Muscle of arm (tissue), 14 donors: ENCODE measurements at places on chromosomes 6 and 20.
A peak's percentile ranks its signal among the peaks of the same experiment; 100 is the strongest.

- no peak for DNase-seq
Measured at GRCh38 chr6:126914172-126914571, 204.3 kb upstream of the RSPO3 start.

- no peak for DNase-seq
Measured at GRCh38 chr20:6525447-6526303, 241.8 kb upstream of the BMP2 start.

- peak; percentile 46 for DNase-seq
Measured at GRCh38 chr6:150735341-150735851, 130.1 kb upstream of the MTHFD1L start.

- DNase-seq, result no peak
Measured at GRCh38 chr6:22036275-22036674, 260.6 kb downstream of the PRL start.

- no peak for DNase-seq
Measured at GRCh38 chr20:48329031-48329615, 498.7 kb downstream of the PREX1 start.

- no peak for DNase-seq
Measured at GRCh38 chr20:33977535-33977934, 16.2 kb upstream of the RALY start.

GRCh38 chr20:54292185-54292584 lies 84.3 kb downstream of the PFDN4 start:
- DNase-seq, result no peak

GRCh38 chr20:57779401-57780003 lies 69.7 kb upstream of the PMEPA1 start:
- DNase-seq, result no peak

DNA sequence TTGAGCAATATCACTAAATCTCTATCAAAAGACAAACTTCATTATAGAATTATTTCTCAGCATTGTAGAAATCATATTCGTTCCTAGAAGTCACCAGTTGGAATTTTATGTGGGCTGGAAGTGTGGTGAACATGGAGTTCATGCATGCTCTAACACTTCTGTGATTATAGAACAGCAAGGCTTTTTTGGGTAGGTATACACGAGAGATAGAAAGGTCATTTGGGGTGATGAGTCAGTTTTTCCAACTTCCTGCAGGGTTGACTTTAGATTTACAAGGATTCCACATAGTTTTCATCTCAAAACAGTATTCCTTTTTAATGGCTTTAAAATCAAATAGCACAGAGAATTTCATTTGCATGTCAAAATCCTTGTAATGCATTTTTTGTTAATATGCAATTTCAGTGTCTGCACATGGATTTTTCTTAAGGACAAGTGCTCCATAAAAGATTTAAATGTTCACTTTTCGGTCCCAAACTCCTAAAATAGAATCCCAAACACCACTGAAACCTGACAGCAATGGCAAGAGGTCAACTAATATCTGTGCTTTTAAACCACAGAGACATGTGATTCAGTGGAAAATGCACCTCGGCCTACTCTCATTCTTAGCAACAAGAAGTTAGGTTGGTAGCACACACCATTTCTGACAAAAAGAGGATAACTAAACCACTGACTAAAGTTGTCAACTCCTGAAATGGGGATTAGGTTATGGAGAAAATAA lies 211.0 kb downstream of the MOXD1 start:
- DNase-seq, result no peak

DNA sequence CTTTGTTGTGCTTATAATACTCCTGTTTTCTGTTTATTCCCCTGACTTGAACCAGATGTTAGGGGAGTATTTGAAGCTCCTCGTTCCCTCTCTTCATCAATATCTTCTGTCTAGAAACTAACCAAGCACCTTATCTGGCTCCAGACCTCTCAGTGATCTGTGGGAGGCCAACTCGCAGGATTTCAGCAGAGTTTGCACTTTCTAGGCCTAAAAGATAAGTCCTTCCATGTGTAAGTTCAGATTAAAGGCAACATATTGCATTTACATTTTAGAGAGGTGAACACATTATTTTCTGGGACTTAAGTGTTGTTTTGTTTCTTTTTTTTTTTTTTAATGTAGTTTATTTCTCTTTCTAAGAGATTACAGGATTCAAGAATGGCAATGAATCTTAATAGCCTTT lies 139.4 kb upstream of the AKAP12 start:
- no peak for DNase-seq

- DNase-seq, result peak; percentile 87
Measured at GRCh38 chr6:108559884-108560462, 744 bp upstream of the FOXO3 start.

DNA sequence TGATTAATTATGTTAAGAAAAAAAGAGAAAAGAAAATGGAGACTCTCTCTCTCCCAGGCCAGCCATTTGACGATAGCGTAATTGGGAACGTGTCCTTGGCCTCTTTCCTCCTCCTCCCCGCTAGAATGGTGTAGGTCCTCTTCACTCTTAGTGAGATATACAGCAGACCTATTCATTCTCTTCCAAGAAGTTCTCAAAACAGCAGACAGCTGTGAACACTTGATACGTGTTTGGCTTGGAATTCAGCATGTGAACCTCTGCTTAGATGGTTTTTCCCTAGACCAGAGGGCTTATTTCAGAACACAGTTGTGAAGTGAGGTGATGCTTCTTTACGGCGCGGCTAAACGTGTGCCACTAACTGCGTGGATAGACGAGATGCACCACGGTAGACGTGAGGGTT lies 32.6 kb upstream of the TULP4 start:
- peak; percentile 68 for DNase-seq

DNA sequence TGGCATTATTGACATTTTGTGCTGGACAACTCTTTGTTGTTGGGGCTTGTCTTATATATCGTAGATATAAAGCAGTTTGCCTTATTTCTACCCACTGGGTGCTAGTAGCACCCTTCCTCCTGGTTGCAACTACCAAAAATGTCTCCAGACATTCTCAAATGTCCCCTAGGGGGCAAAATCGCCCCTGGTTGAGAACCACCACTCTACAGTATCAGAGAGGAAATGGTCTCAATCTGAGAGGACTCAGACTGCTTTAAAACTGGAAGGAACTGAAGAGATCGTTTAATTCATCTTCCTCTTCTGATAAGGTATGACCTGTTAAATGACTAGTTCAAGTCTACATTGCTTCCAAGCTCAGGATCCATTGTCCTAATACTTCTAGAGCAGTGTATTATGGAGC lies 14.9 kb downstream of the SH3BGRL2 start:
- no peak for DNase-seq

DNA sequence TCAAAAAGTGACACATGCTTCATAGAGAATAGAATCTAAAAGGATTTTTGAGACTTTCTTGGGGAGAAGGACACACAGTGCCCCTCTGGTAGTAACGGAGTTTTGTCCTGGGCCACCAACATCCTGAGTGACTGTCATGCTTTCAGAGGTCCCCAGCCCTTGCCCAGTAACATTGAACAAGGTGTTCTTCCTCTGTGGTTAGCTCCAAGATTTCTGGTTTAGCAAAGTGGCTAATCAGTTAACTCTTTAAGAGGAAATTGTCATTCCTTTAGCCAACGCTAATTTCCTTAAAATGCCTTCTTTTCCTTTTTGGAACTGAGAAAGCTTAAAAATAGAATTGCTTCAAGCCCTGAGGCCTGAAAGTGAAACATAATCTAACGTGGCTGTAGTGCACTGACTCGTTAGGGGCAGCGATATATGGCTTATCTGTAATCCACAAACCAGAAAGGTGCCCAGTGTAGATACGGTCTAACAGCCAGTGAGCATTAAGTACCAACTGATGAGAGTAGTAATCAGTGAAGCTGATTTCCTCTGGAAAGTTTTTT lies 7.8 kb downstream of the E2F3 start:
- DNase-seq, result no peak

GRCh38 chr20:34045294-34045693 lies 51.6 kb downstream of the RALY start:
- DNase-seq, result no peak

GRCh38 chr6:156980515-156980914 lies 203.3 kb downstream of the ARID1B start:
- DNase-seq, result no peak

DNA sequence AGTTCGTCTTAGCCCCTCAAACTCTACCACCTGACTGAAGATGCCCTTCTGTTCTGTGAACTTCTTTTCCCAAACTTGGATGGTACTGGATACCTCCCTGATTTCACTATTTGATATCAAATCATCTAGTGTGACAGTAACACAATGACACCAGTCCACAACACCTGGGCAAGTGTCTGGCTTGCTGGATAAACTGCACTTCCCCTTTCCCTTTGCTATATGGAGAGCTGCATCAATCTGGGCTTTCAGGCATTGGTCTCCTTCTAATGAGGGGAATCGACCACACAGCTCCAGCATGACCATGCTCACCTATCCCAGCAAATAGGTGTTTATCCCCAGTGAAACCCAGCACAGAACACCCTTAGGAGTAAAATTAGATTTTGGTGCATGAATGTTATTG lies 3.1 kb downstream of the F13A1 start:
- no peak for DNase-seq

GRCh38 chr20:43560974-43561373 lies 2.1 kb downstream of the SGK2 start:
- DNase-seq, result no peak

GRCh38 chr6:134253681-134254080 lies 64.2 kb downstream of the SGK1 start:
- DNase-seq, result no peak

- no peak for DNase-seq
Measured at GRCh38 chr6:159467473-159468041, 225.5 kb downstream of the SOD2 start.

DNA sequence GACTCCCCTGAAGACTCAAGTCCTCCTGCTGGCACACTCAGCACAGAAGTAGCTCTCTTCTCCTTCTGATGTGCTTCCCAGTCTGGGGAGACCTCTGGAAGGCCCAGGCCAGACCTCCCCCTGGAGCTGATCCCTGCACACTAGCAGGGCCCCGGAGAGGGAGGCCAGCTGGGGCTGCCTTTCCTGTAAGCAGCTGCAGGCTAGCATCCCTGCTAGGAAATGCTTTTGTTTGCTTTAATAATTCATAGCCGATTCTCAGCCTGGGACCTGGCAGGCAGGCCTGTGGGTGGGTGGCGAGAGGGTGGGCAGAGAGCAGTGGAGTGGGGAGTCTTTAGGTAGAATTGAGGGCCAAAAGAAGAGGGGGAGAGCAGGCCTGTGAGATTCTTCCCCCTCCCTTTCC lies 5.2 kb downstream of the EBF4 start:
- DNase-seq, result no peak

DNA sequence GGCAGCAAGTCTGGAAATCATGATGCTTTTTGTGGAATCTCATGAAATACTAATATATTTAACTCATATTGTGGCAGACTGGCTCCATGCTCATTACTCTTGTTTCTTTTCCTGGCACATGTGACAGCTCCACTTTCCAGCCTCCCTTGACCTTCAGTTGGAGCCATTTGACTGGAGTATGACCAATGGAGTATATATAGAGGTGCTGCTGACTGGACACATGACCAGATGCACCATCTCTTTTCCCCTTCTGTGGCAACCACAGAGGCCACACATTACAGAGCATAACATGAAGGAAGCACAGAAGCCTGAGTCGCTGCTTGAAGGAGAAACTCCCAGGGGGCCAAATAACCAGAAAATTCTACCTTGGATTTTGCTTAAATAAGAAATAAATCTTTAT lies 77.4 kb downstream of the MKKS start:
- no peak for DNase-seq

- peak; percentile 74 for DNase-seq
Measured at GRCh38 chr6:142416179-142416578, 114.4 kb downstream of the ADGRG6 start.

DNA sequence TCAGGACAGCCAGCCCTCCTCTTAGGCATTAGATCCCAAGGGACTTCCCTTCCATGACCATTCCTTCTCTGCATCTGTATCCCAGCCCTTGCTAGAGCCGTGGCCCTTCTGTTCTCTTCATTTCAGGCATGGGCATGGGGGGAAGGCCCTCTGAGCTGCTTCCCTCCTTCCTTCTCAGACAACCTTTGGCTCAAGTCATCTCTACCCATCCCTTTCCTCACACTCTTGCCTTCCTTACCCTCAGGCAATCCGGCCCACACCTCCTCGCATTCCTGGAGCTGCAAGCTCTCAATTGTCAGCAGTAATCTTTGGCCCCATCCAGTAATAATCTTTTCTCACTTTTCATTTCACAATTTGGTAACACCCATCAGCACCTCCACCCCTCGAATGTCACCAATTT lies 426.9 kb upstream of the JARID2 start:
- no peak for DNase-seq

- DNase-seq, result no peak
Measured at GRCh38 chr6:28597217-28597835, 71.6 kb downstream of the GPX5 start.

GRCh38 chr6:157466342-157466648 lies 85.3 kb downstream of the ZDHHC14 start:
- DNase-seq, result no peak

DNA sequence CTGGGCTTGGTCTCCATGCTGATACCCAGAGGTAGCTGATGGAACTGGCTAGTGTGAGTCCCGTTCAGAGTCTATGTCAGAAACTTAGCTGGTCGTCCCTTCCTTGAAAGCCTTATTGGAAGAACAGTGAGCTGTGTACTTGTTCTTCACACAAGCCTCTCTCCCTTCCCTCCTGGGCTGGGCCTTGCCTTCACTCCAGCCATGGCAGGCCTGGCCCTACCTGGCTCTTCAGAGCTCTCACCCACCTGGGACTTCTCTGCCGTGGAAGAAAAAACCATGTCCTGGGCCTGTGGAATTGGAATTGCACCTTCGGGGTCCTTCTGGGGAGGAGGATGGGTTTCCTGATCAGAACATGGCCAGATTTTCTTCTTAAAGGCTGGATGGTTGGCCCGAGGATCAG lies 20.3 kb upstream of the ZNF831 start:
- DNase-seq, result no peak

DNA sequence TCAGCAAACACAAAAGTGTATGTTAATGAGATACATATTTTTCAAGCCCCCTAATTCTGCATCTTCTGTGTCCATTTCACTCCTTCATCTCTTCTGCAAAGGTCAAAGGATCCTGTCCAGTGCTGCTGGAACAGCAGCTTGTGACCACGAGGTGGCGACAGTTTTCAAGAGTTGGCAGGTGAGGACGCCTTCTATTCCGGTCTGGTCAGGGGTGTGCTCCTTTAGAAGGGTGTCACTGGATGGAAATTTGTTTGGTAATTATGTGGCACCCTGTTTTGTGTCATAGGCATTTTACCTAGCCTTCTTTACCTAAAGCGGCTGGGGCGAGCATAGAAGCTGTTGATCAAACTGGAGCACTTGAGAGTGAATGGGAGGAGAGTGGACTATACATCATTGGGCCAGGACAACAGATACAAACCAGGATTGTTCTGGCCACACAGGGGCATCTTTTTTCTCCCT lies 32.9 kb upstream of the ERVFRD-1 start:
- DNase-seq, result peak; percentile 73

- DNase-seq, result no peak
Measured at GRCh38 chr20:20744170-20744725, 31.8 kb upstream of the RALGAPA2 start.
